SK-MEL-5 (cell line): ENCODE measurements at places on chromosomes 16 and 17.

- peak; percentile 85 for DNase-seq
Observed at GRCh38 chr17:79947351-79948031, 88.2 kb downstream of the TBC1D16 start.

GRCh38 chr16:57824888-57825287 is 22.6 kb upstream of the KIFC3 start:
- DNase-seq, result no peak

DNA sequence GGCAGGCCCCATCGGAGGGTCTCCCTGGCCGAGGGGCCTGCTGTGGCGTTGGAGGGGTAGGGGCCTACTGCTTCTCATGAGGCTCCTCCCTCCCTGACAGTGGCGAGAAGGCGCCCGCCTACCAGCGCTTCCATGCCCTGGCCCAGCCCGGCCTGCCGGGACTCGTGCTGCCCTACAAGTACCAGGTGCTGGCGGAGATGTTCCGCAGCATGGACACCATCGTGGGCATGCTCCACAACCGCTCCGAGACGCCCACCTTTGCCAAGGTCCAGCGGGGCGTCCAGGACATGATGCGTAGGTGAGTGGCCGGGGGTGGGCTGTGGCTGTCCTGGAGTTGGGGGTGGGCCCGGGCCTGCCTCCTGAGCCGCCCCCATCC is 1.7 kb downstream of the CDT1 start:
- DNase-seq, result no peak

GRCh38 chr17:55160501-55160900 is 104.3 kb upstream of the HLF start:
- no peak for DNase-seq

DNA sequence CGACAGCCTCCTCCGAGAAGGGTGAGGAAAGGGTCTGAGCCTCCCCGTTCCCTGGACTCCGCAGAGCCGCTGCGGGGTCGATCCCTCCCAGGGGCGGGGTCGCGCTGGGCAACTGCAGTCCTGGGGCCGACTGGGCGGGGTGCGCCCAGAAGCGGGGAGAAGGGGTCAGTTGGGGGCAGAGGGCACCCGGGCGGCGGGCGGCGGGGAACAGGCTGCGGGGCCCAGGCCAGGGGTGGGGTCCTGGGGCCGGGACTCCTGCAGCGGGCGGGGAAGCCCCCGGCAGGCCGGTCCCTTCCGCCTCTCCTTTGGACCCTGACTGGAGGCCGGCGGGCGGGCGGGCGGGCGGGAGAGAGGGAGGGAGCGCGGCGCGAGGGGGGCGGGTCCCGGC is 352 bp downstream of the GGNBP2 start:
- DNase-seq, result no peak

DNA sequence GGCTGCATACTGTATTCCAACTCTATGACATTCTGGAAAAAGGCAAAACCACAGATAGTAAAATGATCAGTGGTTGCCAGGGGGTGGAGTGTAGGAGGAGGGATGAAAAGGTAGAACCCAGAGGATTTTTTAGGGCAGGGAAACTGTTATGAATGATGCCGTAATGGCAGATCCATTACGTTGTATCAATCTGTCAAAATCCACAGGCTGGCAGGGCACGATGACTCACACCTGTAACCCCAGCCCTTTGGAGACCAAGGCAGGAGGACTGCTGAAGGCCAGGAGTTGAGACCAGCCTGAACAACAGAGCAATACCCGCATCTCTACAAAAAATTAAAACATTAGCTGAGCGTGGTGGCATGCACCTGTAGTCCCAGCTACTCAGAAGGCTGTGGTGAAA is 91.8 kb downstream of the RMI2 start:
- no peak for DNase-seq

DNA sequence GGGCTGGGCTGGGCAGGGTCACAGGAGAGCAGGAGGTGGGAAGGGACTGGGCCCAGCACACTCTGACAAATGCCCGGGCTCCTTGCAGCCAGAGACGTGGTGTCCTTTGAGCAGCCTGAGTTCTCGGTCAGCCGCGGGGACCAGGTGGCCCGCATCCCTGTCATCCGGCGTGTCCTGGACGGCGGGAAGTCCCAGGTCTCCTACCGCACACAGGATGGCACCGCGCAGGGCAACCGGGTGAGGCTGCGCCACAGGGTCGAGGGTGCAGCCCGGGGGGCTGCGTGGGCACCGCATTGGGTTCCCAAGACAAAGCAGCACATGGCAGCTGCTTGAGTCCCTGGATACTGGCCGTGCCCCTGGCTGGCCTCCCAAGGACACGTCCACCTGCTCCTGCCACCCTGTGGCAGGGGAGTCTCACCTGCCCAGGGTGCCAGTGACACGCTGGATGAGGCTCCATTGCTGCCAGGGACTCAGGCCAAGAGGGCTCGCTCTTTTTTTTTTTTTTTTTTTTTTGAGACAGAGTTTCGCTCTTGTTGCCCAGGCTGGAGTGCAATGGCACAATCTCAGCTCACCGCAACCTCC is 21.3 kb downstream of the GALK1 start:
- DNase-seq, result no peak

GRCh38 chr16:59864981-59865666 is 1131.0 kb upstream of the GOT2 start:
- DNase-seq, result no peak

DNA sequence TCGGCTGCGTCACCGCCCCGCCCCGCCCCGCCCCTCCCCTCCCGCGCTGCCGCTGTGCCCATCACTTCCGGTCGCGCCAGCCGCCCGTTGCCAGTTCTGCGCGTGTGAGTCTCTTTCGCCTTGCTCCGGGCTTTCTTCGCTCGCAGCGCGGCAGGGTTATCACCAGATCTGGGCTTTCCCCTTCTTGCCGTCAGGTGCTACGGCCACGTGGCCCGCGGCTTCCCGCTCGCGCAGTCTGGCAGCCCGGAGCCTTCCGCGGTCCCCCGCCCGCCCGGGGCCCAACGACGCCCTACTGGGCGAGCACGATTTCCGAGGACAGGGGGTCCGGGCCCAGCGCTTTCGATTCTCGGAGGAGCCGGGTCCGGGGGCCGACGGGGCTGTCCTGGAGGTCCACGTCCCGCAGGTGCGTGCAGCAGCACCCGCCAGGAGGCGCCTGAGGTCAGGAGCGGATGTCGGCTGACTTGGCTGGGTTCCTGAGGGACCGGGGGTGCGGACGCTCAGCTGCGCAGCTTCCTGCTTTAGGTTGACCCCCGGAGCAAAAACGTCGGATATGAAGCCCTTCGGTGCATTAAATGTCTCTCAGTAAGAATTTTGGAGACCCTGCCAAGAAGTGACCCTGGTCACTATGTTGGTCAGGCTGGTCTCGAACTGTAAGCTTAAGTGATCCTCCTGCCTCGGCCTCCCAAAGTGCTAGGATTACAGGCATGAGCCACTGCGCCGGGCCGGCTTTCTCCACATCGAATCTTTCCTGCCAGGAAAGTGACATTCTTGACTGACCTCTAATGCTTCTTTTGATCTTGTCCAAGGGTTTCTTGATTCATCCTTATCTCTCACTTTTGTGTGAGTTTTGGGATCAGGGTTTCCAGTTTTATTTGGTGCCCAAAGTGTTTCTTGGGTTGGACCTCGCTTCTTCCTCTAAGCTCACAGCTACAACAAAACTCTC is at the start of gene METTL23:
Gene METTL23, plus strand, starts transcription at position 64 of the 943 bp plus-strand sequence. CDS start 2,872 bp downstream, outside the sequence.
- DNase-seq, result peak; percentile 87

DNA sequence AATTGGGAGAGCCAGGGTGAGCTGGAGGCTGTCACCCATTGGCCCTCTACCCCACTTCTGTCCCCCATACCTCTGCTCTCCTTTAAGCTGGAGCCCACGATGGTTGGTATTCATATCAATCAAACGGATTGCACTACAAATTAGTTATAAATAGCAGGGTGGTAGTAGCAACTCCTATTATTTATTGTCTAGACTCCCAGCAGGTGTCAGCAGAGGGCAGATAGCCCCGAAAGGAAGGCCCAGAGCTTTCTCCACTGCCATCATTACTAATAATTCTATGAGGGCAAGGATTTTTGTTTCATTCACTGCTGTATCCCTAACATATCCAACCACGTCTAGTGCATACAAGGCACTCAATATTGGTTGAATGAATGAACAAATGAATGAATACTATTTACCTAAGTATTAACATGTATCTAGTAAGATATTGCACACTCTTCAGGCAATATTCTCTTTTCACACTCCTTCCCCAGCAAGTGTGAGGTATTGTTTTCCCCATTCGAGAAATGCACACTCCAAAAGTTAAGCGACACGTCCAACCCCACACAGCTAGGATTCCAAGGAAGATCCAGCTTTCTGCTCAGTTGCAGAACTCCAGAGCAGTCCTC is 6.3 kb downstream of the C17orf50 start:
- DNase-seq, result peak; percentile 55

GRCh38 chr16:2520097-2520783 is at the start of gene AMDHD2:
TSS of gene AMDHD2 (plus strand) at chr16:2520371. CDS start at chr16:2520459, 88 bp downstream.
- DNase-seq, result peak; percentile 88

- DNase-seq, result no peak
Observed at GRCh38 chr17:28712032-28712704, 480 bp upstream of the PROCA1 start.

- DNase-seq, result peak; percentile 86
Observed at GRCh38 chr17:75827308-75828075, 16.7 kb downstream of the UNC13D start.

GRCh38 chr16:53093162-53093744 is 38.5 kb downstream of the CHD9 start:
- DNase-seq, result no peak

DNA sequence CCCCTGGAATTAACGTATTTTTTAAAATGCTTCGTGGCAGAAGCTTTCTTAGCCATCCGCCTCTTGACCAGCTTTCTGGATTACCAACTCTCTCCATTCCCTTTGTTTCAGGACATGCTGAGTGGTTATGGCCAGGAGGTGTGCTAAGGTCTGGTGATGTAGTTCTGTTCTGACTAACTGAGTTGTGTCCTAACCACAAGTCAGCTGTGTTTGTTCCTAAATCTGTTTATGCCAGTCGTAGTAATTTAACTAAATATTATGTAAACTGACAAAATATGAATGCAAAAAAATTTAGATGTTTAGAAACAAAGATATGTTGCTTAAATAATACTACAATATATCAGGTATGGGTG is 61.6 kb downstream of the MRTFB start:
- no peak for DNase-seq

DNA sequence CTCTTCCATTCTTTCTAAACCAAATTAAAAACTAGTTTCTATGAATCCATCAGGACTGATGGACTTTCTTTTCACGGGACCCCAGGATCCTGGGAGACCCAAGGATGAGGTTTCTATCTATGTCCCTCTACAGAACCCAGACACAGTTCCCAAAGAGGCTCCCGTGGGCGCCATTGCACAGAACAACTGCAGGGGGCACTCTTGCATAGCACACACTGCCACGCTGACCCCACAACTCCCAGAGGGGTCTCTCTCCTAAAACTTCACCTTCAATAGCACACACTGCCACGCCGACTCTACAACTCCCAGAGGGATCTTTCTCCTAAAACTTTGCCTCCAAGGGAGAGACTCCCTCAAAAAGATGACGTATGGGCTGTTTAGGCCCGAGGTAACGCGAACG is 9.0 kb downstream of the ABR start:
- DNase-seq, result no peak

GRCh38 chr17:67549820-67550219 is 167.9 kb upstream of the NOL11 start:
- no peak for DNase-seq

GRCh38 chr17:19650826-19651225 is 2.3 kb downstream of the ALDH3A2 start:
- no peak for DNase-seq

- no peak for DNase-seq
Observed at GRCh38 chr16:2511128-2511800, 2.5 kb upstream of the ATP6V0C start.

- DNase-seq, result no peak
Observed at GRCh38 chr17:45997624-45998023, 1.4 kb upstream of the STH start.

GRCh38 chr16:8768692-8769091 is 28.7 kb downstream of the TMEM186 start:
- DNase-seq, result no peak

GRCh38 chr17:2347805-2348685 is 10.7 kb downstream of the SGSM2 start:
- peak; percentile 84 for DNase-seq

DNA sequence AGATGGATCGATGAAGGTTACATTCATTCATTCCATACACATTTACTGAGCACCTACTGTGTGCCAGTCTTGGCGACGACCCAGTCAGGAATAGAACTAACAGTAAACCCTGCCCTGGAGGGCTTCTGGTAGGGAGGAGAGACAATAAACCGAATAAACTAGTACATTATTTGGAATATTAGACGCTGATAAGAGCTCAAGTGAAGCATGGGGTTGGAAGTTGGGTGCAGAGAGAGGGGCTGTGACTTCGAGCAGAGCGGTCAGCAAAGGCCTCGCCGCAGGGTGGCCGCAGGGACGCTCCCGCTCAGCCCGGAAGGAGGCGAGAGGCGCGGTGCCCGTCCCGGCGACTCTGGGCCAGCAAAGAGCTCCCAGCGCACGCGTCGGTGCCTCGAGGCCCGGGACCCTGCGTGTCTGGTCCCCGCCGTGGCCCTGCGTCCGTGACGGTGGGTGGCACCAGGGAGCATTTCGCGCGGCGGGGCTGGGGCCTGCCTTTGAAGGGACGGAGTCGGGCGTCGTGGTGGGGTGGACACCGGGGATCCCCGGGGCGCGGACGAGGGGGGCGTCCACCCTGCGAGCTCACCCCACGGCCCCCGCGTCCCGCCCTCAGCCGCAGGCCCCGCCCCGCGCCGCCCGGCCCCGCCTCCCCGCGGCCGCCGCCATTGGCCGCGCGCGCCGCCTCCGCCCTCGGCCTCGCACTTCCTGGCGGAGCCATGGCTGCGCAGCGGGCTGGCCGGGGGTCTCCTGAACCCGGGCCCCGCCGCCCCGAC is at the start of gene KLHL36:
Gene KLHL36, plus strand, starts transcription at position 684 of the 767 bp plus-strand sequence. CDS start 2,357 bp downstream, outside the sequence.
- peak; percentile 21 for DNase-seq

DNA sequence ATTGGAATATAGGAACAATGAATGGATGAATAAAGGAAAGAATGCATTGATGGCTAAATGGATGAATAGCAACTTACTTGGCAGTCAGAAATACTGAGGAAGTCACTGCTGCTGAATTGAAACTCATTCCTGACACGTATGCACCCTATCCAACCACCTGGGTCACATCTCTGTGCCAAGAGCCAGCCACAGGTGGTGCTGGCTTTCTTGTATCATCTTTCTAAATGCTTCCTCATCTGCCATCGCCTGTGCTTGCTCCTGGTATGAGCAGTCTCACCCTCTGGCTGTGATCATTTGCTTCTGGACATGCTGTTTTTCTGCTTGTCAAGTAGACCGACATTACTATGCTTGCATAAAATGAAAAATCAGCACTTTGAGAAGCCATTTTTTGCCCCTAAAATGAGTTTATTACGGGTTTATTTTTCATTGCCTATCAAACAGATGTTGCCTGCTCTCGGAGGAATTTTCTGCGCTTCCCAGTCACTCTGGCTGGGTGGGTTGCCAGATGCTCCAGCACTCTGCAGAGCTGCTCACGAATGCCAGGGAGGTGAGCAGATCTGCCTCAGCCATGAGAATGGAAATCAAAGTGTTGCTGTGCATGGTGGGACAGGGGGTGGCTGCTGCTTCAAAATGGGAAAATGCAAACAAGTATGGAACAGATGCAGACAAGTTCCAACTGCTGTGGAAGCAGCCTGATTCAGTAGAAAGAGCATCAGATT is 1349.6 kb upstream of the CDH8 start:
- DNase-seq, result no peak

- DNase-seq, result no peak
Observed at GRCh38 chr17:49254066-49254465, 23.5 kb upstream of the PHOSPHO1 start.
